Transverse colon (tissue), 4 donors: ENCODE measurements at places on chromosomes 6 and 20.

- peak; percentile 81 for DNase-seq
Measured at GRCh38 chr20:44433751-44434538, 41.7 kb upstream of the TTPAL start.

DNA sequence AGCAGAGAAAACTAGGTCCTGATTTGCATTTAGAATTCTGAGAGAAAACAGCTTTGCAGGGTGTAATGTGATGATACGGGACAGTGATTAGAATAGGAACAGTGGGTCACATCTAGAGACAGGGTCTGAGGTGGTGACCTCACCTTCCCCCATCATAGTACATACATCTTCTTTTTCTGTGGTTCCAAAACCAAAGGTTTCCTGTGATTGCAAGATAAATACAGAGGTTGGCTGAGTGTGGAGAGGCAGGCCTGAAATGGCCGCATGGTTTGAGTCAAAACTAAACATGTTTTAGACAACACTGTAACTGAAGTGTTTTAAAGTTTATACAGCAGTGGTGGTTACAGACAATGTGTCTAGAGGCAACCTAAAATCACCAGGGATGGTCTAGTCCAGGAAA is 10.4 kb upstream of the NT5DC1 start:
- DNase-seq = no peak

GRCh38 chr6:43768506-43768860 is 1.5 kb upstream of the VEGFA start:
- DNase-seq = no peak

DNA sequence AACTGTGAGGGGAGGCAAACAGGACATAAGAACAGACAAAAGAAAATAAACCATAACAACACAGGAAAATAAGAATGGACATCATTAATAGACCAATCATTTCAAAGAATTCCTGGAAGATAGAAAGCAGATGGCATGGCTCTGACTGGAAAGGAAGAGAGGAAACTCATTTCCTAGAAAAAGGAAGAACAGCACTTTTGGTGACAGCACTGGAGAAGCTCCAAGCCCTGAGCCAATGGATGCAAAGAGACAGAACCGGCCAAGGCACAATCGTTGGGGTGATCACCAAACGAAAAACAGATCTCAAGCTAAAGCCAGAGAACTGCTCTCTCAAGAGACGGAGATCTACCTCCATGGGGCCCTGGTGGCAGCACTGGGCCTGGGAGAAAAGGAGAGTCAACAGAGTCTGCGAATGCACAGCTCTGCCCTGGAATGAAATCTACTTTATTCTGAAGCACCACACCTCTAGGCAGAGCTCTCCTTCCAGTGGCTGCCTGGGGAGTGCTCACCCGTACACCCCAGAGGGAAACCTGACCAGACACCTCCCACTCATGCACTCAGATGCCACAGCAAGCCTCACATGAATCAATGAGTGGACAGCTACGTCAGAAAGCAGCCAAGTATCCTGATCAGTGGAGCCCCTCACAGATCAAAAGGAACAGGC is 24.2 kb downstream of the KIAA0319 start:
- no peak for DNase-seq

GRCh38 chr6:136586295-136586694 is 36.1 kb upstream of the MAP7 start:
- DNase-seq = no peak
